ENCODE measurements at places on chromosomes 1 and 21. TPM values are rescaled to one million over a fixed set of nuclear protein-coding genes. Genes with fewer than 3 reads are reported as not detected.

Gene DDAH1
- 53.7 TPM for total RNA-seq

Gene TRAF5
- total RNA-seq = 3.5 TPM

Gene RCSD1
- total RNA-seq = 0.29 TPM

Gene MYBPH
- total RNA-seq = 0.18 TPM

Gene PEX10
- 29.4 TPM for total RNA-seq

Gene SPRR5
- not detected for total RNA-seq

Gene SLC25A44
- 15.2 TPM for total RNA-seq

Gene RBM11
- total RNA-seq = not detected

Gene NTMT2
- total RNA-seq = not detected

Gene ZNF697
- 7.8 TPM for total RNA-seq

Gene COL24A1
- 0.58 TPM for total RNA-seq

Gene LYPD8
- total RNA-seq = not detected
